DMS79 (cell line): ENCODE measurements at places on chromosomes 6 and 20.

DNA sequence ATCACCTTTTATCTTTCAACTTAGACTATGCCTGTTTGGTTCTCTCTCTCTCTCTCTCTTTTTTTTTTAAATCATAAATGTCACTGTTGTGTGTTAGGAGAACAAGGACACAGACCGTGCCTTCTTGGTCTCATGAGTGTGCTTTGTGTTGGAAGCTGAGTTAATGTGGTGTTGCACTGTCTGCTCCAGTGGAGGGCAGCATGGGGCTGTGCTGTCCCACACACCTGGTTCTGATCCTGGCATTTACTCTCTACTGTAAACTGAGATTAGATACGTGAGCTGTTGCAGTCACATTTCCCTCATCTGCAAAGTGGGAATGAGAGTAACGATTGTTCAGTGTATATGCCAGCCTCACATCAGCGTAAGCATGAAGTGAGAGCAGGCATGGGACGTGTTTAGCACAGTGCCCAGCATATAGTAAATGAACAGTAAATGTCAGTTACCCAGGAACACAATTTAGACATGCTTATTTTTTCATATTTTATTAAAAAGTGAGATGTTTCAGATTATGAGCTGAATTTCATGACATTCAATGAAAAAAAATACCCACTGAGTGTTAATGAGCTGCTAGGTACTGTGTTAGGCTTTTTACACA lies 161.1 kb downstream of the FARS2 start:
- DNase-seq = no peak

DNA sequence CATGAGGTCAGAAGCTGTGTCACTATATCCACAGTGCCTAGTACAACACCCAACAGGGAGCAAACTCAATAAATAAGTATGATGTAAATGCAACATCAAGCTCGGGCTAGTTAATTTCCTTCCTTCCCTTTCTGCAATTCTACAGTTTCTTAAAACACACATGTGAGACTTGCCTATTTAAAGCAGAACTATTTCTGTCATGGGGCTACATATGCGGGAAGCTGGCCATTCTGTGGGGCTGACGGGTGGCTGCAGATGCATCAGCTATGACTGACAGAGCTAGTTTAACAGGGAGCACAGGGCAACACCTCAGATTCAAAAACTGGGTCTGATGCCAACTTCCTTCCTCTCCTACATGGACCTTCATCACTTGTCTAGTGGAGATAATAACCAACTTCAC lies 118.1 kb upstream of the ENPP5 start:
- DNase-seq = no peak

- DNase-seq = no peak
Observed at GRCh38 chr6:73182021-73182607, 43.2 kb downstream of the KHDC1L start.

GRCh38 chr6:30169658-30170614 lies 6.6 kb downstream of the TRIM15 start:
- DNase-seq = no peak

GRCh38 chr6:78910591-78911171 lies 43.3 kb downstream of the IRAK1BP1 start:
- no peak for DNase-seq

- no peak for DNase-seq
Observed at GRCh38 chr6:7727946-7728854, 2.3 kb downstream of the BMP6 start.

DNA sequence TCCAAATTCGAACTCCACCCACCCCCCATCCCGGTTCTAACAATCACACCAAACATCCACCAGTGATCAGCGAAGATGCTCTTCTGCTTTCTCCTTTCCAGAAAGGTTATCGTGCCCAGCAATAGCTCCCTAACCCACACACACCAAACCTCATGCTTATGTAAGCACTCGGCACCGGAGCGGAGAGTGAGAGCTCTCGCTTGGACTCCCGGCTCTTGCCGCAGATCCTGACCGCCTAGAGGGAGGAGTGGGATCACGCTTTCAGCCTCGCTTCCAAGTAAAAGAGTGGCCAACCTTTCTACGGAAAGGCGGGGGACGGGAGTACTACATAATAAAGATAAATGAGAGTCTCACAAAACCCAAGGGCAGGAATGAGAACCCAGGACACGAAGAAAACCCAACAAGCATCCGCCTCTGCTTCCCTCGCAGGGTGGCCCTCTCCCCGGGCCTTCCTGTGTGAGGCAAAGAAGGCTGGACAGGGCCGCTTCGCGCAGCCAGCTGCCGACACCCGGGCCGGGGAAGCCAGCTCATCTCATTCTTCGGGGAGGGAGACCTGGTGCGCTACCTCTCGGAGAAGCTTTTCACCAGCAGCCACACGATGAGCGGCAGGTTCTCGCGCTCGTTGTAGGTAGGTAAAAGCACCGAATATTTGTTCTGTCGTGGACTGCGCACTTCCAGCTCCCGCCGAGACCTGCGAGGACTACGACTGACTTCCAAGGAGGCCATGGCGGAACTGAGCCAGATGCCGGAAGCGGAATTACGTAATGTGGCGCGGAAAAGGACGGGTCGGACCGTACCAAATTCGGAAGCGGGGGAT lies at the start of gene DPM1:
Gene DPM1 (minus strand): TSS at position 735 of the 817 bp plus-strand sequence. CDS start 9 bp downstream, at position 726.
- DNase-seq = peak; percentile 87
